H9 (cell line): ENCODE measurements at places on chromosomes 16 and 17. TPM values are rescaled to one million over a fixed set of nuclear protein-coding genes. Genes with fewer than 3 reads are reported as not detected.

Gene SCNN1B
- 0.11 and 0.35 TPM in 2 replicates for total RNA-seq

GRCh38 chr16:17497648-17498047 lies 26.9 kb upstream of the XYLT1 start:
- DNase-seq, result no peak
- H3K27me3 ChIP-seq, result no peaks in the 10 kb centered on the region
- no peaks in the 10 kb centered on the region for H3K36me3 ChIP-seq
- H3K4me3 ChIP-seq, result no peak overlapping the region
- H3K27ac ChIP-seq, result no peak overlapping the region

GRCh38 chr17:64242633-64243032 lies 20.4 kb downstream of the TEX2 start:
- no peaks in the 10 kb centered on the region for H3K27me3 ChIP-seq
- no peak overlapping the region for H3K4me3 ChIP-seq
- no peak overlapping the region for H3K27ac ChIP-seq

Gene CYBA
- 153 and 160 TPM in 2 replicates for total RNA-seq

Gene TBC1D3G
- not detected in 2 replicates for total RNA-seq

- H3K4me1 ChIP-seq, result no peaks in the 10 kb centered on the region
- H3K27me3 ChIP-seq, result no peaks in the 10 kb centered on the region
- peaks cover 33% of the 10 kb centered on the region for H3K36me3 ChIP-seq
Observed at GRCh38 chr17:37146086-37147064, 197.6 kb downstream of the AATF start.

Gene HOXB5
- not detected in 2 replicates for total RNA-seq

- H3K36me3 ChIP-seq, result no peaks in the 10 kb centered on the region; the same call in 2 of the 3 replicates
- H3K27me3 ChIP-seq, result no peaks in the 10 kb centered on the region
- peak within 1 kb of the TSS; percentile 95 for H3K4me3 ChIP-seq
Observed at GRCh38 chr17:42979511-42980273, at the start of gene PTGES3L. TSS of gene PTGES3L (minus strand) at chr17:42980080. CDS start at chr17:42980053, 27 bp downstream.
